ENCODE measurements at places on chromosomes 4 and X. TPM values are rescaled to one million over a fixed set of nuclear protein-coding genes. Genes with fewer than 3 reads are reported as not detected.

Gene GYPE
- total RNA-seq, result not detected

Gene AADAT
- total RNA-seq, result 13.8 TPM

Gene GAGE12F
- total RNA-seq, result not detected

Gene VSIG1
- 2.6 TPM for total RNA-seq

Gene FRG2
- not detected for total RNA-seq

Gene RHOXF2B
- total RNA-seq, result not detected

Gene PDCL2
- total RNA-seq, result not detected

Gene SUV39H1
- 20.8 TPM for total RNA-seq

Gene PRR32
- not detected for total RNA-seq

Gene ARHGAP6
- not detected for total RNA-seq

Gene KDR
- 0.09 TPM for total RNA-seq

Gene P2RY8
- not detected for total RNA-seq

Gene DNAAF6
- not detected for total RNA-seq

Gene VCX2
- total RNA-seq, result not detected

Gene SMIM14
- total RNA-seq, result 19.5 TPM

Gene CT45A3
- not detected for total RNA-seq

Gene ARMCX1
- 0.92 TPM for total RNA-seq

Gene CENPU
- total RNA-seq, result 79.2 TPM

Gene PRDM8
- 1.8 TPM for total RNA-seq

Gene USP26
- not detected for total RNA-seq

Gene ABLIM2
- total RNA-seq, result 1.0 TPM

Data from Calu3 (cell line).